COR-L47 (cell line): ENCODE measurements at places on chromosomes 6 and 20.

DNA sequence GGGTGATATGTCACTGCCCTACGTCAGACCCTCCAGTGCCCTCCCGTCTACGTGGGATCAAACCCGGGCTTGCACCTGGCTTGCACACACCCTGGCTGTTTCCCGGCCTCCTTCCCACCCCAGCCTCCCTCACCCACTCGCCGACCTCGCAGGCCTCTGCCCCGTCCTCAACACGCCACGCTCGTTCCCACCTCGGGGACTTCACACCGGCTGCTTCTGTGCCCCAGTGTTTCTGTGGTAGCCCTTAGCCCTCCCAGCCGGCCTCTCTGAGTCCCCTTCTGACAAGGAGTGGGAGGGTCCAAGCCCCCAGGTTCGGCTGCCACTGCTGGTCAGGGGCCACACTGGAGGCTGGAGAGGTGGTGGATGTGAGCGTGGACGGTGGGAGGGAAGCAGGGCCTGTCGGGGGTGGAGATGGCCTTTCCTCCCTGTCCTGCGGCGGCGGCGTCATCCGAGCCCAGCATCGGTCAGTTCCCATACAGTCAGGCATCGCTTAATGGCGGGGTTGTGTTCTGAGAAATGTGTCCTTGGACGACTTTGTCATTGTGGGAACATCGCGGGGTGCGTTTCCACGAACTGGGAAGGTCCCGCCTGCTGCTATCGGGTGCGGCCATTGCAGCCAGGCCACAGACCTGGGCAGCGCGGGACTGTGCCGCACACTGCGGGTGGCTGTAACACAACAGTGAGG is 11.4 kb upstream of the KIF25 start:
- no peak for DNase-seq

GRCh38 chr20:20457392-20458126 is 89.7 kb downstream of the INSM1 start:
- no peak for DNase-seq

- DNase-seq: peak; percentile 3
Measured at GRCh38 chr6:82779041-82779440, 286.6 kb downstream of the UBE3D start.

- no peak for DNase-seq
Measured at GRCh38 chr6:137736048-137736818, 130.8 kb upstream of the TNFAIP3 start.

DNA sequence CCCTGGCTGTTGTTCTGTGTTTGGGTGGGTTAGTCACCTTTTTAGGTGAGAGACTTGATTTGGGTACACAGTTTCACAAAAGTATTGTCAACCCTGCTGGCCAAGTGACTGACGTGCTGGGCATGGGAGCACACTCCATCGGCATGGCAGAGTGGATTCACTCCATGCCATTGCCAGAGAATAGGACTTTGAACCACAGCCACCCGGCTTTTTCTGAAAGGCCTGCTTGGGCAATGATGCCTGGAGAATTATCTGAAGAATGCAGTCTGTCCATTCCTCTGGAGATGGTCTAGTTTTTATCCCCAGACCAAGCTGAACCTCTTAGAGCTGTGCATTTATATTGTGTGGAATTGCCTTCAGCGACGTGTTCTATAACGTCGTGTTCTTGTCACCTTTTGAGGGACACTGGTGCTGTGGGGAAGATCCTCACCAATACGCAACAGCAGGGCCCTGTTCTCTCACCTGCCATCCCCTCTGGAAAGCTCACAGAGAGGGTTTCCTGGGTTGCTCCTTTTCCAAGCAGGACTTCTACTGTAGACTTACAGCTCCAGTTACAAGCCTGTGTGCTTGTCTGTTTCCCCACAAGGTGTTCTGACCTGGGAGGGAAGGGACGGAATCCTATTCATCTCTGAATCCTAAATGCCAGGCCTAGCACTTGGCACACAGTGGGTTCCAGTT is 183.4 kb upstream of the AKAP12 start:
- DNase-seq: no peak
